ENCODE measurements at places on chromosomes 7 and 10. TPM values are rescaled to one million over a fixed set of nuclear protein-coding genes. Genes with fewer than 3 reads are reported as not detected.

GRCh38 chr7:20534543-20534942 lies 80.9 kb upstream of the ABCB5 start:
- DNase-seq: no peak
- no peak overlapping the region for H3K4me3 ChIP-seq
- no peak overlapping the region for H3K27ac ChIP-seq
- no peaks in the 10 kb centered on the region for H3K27me3 ChIP-seq
- H3K4me1 ChIP-seq: no peaks in the 10 kb centered on the region

GRCh38 chr7:130912082-130912861 lies 178.3 kb upstream of the KLF14 start:
- peak overlapping the region; percentile 82 for H3K4me3 ChIP-seq
- H3K36me3 ChIP-seq: peaks cover 59% of the 10 kb centered on the region
- peaks cover 82% of the 10 kb centered on the region for H3K4me1 ChIP-seq
- peak overlapping the region; percentile 94 for H3K27ac ChIP-seq

GRCh38 chr7:110373416-110373815 lies 717.5 kb upstream of the LRRN3 start:
- H3K36me3 ChIP-seq: no peaks in the 10 kb centered on the region
- H3K27me3 ChIP-seq: no peaks in the 10 kb centered on the region
- H3K4me3 ChIP-seq: no peak overlapping the region
- DNase-seq: no peak
- no peaks in the 10 kb centered on the region for H3K4me1 ChIP-seq
- no peak overlapping the region for H3K27ac ChIP-seq

- H3K36me3 ChIP-seq: peaks cover 8% of the 10 kb centered on the region
- H3K27ac ChIP-seq: no peak overlapping the region
- peak overlapping the region; percentile 45 for H3K4me3 ChIP-seq
- DNase-seq: no peak
- peaks cover 20% of the 10 kb centered on the region for H3K4me1 ChIP-seq
- H3K27me3 ChIP-seq: peaks cover 4% of the 10 kb centered on the region
Observed at GRCh38 chr7:25952261-25953057, 199.5 kb upstream of the NFE2L3 start.

- H3K27me3 ChIP-seq: no peaks in the 10 kb centered on the region
- H3K36me3 ChIP-seq: peaks cover under 1% of the 10 kb centered on the region
- H3K27ac ChIP-seq: no peak overlapping the region
- peaks cover 19% of the 10 kb centered on the region for H3K4me1 ChIP-seq
Observed at GRCh38 chr10:4069491-4069890, 284.5 kb upstream of the KLF6 start.

DNA sequence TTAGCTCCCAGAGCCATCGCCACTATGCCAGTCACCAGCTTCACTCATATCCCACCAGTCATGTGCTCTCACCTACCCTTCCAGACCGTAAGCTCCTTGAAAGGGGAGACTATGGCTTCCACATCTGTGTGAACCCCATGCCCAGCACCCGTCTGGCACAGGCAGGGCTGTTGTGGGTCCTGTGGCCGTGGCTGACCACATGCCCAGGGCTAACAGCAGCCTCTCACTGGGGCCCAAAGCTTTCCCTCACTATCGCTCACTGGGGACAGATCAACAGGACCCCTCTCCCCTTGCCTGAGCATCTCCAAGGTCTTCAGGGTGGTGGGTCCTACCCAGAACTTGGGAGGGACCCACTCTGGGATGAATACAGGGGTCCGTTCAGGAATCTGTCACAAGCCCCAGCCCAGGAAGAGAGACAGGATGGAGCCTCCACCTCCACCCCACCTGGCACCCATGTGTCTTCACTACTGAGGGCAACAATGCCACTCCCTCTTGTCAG lies 303.9 kb downstream of the GRID1 start:
- H3K27ac ChIP-seq: no peak overlapping the region
- no peak overlapping the region for H3K4me3 ChIP-seq
- H3K36me3 ChIP-seq: no peaks in the 10 kb centered on the region
- DNase-seq: no peak
- peaks cover 9% of the 10 kb centered on the region for H3K27me3 ChIP-seq
- H3K4me1 ChIP-seq: no peaks in the 10 kb centered on the region

DNA sequence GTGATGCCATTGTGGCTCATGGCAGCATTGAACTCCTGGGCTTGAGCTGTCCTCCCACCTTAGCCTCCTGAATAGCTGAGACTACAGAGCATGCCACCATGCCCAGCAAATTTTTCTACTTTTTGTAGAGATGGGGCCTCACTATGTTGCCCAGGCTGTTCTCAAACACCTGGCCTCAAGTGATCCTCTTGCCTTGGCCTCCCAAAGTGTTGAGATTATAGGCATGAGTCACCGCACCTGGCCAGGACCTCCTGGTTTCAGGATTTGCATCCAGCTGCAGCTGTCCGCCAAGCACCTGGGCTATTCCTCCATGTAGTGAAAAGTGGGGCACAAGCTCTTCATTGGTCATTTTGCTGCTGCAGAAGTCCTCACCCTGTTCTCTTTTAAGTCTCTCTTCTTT lies 58.9 kb downstream of the ZNF22 start:
- no peak overlapping the region for H3K27ac ChIP-seq
- no peak for DNase-seq
- no peaks in the 10 kb centered on the region for H3K36me3 ChIP-seq
- H3K4me1 ChIP-seq: no peaks in the 10 kb centered on the region
- no peak overlapping the region for H3K4me3 ChIP-seq
- peaks cover 2% of the 10 kb centered on the region for H3K27me3 ChIP-seq

GRCh38 chr7:87810726-87811125 lies 65.4 kb downstream of the SLC25A40 start:
- H3K27me3 ChIP-seq: no peaks in the 10 kb centered on the region
- no peaks in the 10 kb centered on the region for H3K36me3 ChIP-seq
- DNase-seq: no peak
- H3K4me3 ChIP-seq: no peak overlapping the region
- no peaks in the 10 kb centered on the region for H3K4me1 ChIP-seq
- no peak overlapping the region for H3K27ac ChIP-seq

HTR7 gene
- not detected for total RNA-seq

GPR26 gene
- total RNA-seq: not detected
